Transverse colon (tissue), 4 donors: ENCODE measurements at places on chromosomes 11 and 22. TPM values are rescaled to one million over a fixed set of nuclear protein-coding genes. Genes with fewer than 3 reads are reported as not detected.

DNA sequence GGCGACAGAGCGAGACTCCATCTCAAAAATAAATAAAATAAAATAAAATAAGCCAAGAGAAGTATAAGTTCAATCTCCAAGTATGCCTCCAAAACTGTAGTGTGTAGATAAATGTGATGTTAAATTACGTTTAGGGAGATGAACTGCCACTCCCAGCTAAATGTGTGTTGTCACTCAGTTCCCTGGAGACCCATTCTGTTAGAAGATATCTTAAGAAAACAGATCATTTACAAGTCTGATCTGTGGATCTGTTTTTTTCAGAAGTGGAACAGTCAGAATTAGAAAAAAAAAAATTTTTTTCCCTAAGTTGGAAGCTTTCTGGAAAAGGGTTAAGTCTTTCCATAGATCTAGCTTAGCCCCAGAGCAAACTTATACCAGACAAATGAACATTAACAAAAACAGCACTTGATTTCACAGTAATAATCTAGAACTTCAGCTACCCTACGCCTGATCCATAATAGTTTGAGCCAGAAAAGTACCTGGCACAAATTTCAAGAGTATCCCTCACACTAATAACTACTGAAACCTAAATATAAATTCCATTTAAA, 18.2 kb downstream of the CELF1 start:
- no peaks in the 10 kb centered on the region for H3K27me3 ChIP-seq
- no peak overlapping the region for H3K27ac ChIP-seq
- peaks cover 74% of the 10 kb centered on the region for H3K4me1 ChIP-seq
- no peaks in the 10 kb centered on the region for H3K36me3 ChIP-seq

CARD18 gene
- not detected for total RNA-seq

TRIM49 gene
- total RNA-seq = not detected

DNA sequence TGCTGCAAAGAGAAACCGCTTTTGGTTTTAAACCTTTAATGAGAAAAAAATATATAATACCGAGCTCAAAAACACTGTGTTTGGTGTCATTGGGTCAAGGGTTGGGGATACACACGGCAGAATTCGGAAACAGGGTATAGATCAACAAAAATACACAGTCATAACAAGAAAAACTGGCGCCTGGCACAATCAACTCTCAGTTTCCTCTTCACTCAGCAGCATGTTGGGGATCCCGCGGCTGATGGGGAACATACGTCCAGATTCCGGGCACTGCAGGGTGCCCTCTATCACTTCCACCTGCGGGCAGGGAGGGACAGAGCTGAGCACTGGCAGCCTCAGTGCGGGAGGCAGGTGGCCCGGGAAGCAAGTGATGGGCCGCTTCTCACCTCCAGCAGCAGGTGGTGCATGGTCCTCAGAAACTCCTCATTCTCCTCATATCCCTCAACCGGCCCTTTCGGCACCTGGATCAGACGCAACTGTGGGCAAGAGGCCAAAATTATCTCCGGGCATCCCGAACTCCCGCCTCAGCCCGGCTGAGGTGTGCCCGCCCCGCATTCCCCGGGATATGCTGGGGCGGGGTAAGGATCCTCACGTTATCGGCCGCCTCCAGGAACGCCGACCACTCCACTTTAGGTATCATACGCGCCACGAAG, 561 bp downstream of the TRMT112 start:
- no peaks in the 10 kb centered on the region for H3K36me3 ChIP-seq
- peak; percentile 69 for DNase-seq
- no peaks in the 10 kb centered on the region for H3K27me3 ChIP-seq
- peak overlapping the region; percentile 71 for H3K4me3 ChIP-seq
- H3K4me1 ChIP-seq = peaks cover 31% of the 10 kb centered on the region

- no peak for DNase-seq
- H3K36me3 ChIP-seq = no peaks in the 10 kb centered on the region
- H3K4me1 ChIP-seq = peaks cover 19% of the 10 kb centered on the region
- no peaks in the 10 kb centered on the region for H3K27me3 ChIP-seq
- H3K4me3 ChIP-seq = no peak overlapping the region
These were observed 30.6 kb downstream of the SREBF2 start for GRCh38 chr22:41863472-41863871.

APOA5 gene
- not detected for total RNA-seq

- H3K27ac ChIP-seq = no peak overlapping the region
- H3K36me3 ChIP-seq = no peaks in the 10 kb centered on the region
- H3K4me1 ChIP-seq = peaks cover 2% of the 10 kb centered on the region
These were observed 5.5 kb upstream of the DNAL4 start for GRCh38 chr22:38799265-38800002.

GRCh38 chr11:112448168-112448567, 187.5 kb upstream of the PLET1 start:
- H3K27me3 ChIP-seq = no peaks in the 10 kb centered on the region
- no peak for DNase-seq
- no peak overlapping the region for H3K27ac ChIP-seq
- no peak overlapping the region for H3K4me3 ChIP-seq
- no peaks in the 10 kb centered on the region for H3K4me1 ChIP-seq
- H3K36me3 ChIP-seq = no peaks in the 10 kb centered on the region

GRCh38 chr11:70944141-70944540, 308.2 kb downstream of the SHANK2 start:
- DNase-seq = no peak
- no peaks in the 10 kb centered on the region for H3K36me3 ChIP-seq
- H3K4me3 ChIP-seq = no peak overlapping the region

GRCh38 chr11:2525166-2525861, 80.5 kb downstream of the KCNQ1 start:
- H3K4me3 ChIP-seq = no peak overlapping the region
- H3K4me1 ChIP-seq = peaks cover 24% of the 10 kb centered on the region

OR52E8 gene
- total RNA-seq = not detected

DNA sequence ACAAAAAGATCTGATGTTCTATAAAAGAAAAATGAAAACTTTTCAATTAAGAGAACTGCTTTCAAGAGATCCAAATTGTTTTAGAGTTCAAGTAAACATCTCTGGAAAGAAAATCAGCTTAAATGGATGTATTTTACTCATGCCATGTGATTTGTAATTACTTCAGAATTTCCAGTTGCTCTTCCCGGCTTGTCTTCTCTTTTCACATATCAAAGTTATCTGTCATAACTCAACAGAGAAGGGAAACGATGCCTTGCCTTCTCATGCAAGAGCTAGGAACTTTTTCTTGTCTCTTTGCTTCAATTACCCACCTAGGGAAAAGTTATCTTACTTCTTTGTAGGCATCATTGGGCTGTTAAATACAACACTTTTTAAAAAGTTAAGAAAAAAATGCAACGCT, 255.2 kb upstream of the POU2AF2 start:
- peaks cover 21% of the 10 kb centered on the region for H3K4me1 ChIP-seq
- H3K27ac ChIP-seq = peak overlapping the region; percentile 33
- no peaks in the 10 kb centered on the region for H3K27me3 ChIP-seq
- no peak for DNase-seq
- no peaks in the 10 kb centered on the region for H3K36me3 ChIP-seq

MUC2 gene
- total RNA-seq = 910 TPM

DNA sequence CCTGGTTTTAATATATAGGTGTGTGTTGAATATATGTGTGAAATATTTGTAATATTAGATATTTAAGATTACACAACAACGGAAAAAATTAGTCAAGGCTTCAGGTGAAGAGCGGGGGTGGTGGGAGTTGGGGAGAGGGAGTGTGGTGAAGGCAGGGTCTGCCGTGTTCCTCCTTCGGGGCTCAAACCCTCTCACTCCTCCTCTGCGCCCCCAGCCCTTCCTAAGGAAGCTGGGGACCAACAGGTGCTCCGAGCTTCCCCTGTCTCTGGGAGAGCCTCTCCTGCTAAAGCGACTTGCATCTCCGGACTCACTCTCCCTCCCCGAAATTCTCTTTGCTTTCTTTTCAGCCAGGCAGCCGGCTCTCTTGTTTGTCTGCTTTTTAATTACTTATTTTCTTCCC, 960 bp upstream of the CADM1 start:
- peaks cover 76% of the 10 kb centered on the region for H3K27me3 ChIP-seq
- H3K27ac ChIP-seq = peak overlapping the region; percentile 60
- DNase-seq = no peak
- H3K36me3 ChIP-seq = no peaks in the 10 kb centered on the region
- H3K4me1 ChIP-seq = peaks cover 24% of the 10 kb centered on the region

DNA sequence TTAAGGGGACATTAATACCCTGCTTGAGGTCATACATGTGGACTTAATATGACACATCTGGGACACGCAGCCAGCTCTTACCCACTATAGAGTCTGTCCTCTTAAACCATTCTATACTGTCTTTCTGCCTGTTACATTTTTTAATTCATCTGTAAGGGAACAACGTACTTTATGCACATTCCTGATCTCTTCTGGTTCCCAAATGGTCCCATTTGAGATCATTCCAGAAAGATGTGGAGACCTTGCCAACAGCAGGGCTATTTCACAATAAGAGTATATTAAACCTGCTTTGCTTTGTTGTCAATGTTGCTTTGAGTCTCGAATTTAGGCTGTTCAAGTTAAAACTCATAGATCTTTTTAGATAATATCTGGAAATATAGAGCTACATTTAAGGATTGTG, 332.2 kb upstream of the RAG2 start:
- H3K4me1 ChIP-seq = no peaks in the 10 kb centered on the region
- DNase-seq = no peak
- no peak overlapping the region for H3K4me3 ChIP-seq
- H3K27ac ChIP-seq = no peak overlapping the region

NXPE1 gene
- 144 TPM for total RNA-seq

GRCh38 chr11:121435551-121436511, 16.3 kb upstream of the SORL1 start:
- no peak for DNase-seq
- H3K27ac ChIP-seq = no peak overlapping the region
- no peaks in the 10 kb centered on the region for H3K36me3 ChIP-seq
- no peak overlapping the region for H3K4me3 ChIP-seq

GRCh38 chr11:94433049-94433448, 31.8 kb upstream of the GPR83 start:
- DNase-seq = no peak
- no peaks in the 10 kb centered on the region for H3K36me3 ChIP-seq
- no peak overlapping the region for H3K27ac ChIP-seq
- H3K27me3 ChIP-seq = no peaks in the 10 kb centered on the region

- H3K36me3 ChIP-seq = no peaks in the 10 kb centered on the region
- peak overlapping the region; percentile 90 for H3K4me3 ChIP-seq
- peaks cover 67% of the 10 kb centered on the region for H3K4me1 ChIP-seq
- no peaks in the 10 kb centered on the region for H3K27me3 ChIP-seq
These were observed 4.6 kb downstream of the MYH9 start for GRCh38 chr22:36383110-36383581.

LSP1 gene
- 22.7 TPM for total RNA-seq

GAS2L1 gene
- 81.0 TPM for total RNA-seq

DNA sequence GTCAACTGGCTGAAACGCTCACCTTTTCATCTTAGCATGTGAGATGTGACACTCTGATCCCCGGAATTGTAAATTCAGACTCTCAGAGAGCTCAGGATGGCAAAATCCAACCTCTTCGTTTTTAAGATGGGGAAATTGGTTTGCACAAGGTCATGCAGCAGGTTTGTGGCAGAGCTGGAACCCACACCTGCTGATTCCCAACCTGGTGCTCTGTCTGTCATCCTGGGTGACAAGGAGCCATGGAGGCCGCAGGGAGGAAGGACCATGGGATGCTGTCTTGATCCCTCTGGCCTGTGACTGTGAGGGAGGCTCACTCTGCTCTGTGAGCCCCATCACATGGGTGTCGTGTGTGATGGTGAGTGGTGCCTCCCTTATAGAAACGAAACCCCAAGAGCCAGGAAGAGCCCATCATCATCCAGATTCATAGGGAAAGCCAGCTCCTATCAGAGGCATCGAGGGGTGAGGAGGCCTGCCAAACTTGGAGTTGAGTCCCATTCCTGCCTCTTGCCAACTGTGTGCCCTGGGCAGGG, 87.4 kb upstream of the SYT13 start:
- no peaks in the 10 kb centered on the region for H3K4me1 ChIP-seq
- peaks cover 21% of the 10 kb centered on the region for H3K27me3 ChIP-seq
- DNase-seq = no peak
- no peaks in the 10 kb centered on the region for H3K36me3 ChIP-seq

- DNase-seq = no peak
- no peaks in the 10 kb centered on the region for H3K4me1 ChIP-seq
- H3K27ac ChIP-seq = no peak overlapping the region
- H3K4me3 ChIP-seq = no peak overlapping the region
These were observed 22.5 kb upstream of the PPP6R3 start for GRCh38 chr11:68437927-68438657.

- peaks cover 8% of the 10 kb centered on the region for H3K4me1 ChIP-seq
- peak; percentile 49 for DNase-seq
- H3K4me3 ChIP-seq = no peak overlapping the region
- no peak overlapping the region for H3K27ac ChIP-seq
- H3K36me3 ChIP-seq = no peaks in the 10 kb centered on the region
These were observed 39.8 kb upstream of the CDON start for GRCh38 chr11:126102436-126102981.

CALCA gene
- total RNA-seq = not detected

IL10RA gene
- total RNA-seq = 12.2 TPM
